ENCODE measurements at places on chromosomes 16 and 17.

DNA sequence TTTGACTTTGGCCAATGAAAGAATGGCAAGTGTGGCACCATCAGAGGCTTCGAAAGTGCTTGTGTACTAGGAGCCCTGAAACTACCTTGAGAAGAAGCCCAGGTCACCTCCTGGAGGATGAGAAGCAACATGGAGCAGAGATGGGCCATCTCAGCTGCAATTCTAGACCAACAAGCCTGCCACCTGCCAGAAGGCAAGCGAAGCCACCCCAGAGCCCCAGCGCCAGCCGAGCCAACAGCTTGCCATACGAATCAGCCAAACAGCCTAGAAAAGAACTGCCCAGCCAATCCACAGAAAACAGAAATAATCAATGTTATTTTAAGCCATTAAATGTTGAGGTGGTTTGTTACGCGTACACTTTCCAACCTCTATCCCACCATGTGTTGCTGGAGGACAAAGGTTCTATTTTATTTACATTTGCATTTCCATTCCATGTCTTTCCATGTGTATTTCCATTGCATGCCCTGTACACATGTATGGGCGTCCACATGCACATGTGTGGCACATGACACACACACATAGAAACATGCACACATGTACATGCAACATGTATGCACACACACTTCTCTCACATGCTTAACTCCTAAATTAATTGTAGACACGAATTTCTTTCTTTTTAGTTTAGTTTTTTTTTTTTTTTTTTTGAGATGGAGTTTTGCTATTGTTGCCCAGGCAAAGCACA is 144.3 kb upstream of the TNRC6C start:
- DNase-seq, result no peak

DNA sequence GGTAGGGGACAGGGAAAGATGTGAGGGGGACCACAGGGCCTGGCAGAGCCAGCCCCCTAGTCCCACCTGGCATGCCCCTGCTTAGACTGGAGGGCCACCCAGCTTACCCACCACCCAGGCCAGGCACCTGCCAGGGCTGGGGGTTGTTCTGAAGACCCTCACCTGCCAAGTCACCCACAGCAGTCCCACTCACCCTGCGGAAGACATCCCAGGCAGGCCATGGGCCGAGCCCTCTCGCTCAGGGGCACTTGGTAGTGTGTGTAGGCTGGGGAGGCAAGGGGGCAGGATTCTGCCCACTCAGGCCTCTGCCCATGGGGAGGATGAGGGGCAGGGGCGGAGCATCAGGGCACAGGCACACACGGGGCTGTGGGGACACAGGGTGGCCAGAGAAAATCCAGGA is 4.0 kb downstream of the PLCD3 start:
- no peak for DNase-seq

- DNase-seq, result no peak
Measured at GRCh38 chr17:29474297-29474696, 84.1 kb downstream of the TAOK1 start.

DNA sequence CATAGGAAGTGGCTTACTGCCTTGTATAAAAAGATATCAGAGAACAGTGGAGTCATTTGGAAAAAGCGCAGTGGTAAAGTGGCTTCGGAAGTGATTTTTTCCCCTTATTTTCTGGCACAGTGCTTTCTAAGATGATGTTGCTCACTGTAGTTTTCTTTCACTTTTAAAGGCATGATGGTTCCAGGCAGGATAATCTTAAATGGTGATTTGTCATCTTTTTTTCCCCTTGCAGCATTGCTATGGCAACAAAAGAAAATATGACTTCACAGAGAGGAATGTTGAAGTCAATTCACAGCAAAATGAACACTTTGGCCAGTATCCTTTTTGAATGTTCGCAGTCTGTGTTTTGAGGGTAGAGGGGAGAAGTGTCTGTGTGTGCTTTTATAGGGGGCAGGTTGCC is 42.5 kb downstream of the GOSR1 start:
- DNase-seq, result no peak

GRCh38 chr17:4072487-4073157 is 70.2 kb downstream of the ZZEF1 start:
- no peak for DNase-seq

- peak; percentile 44 for DNase-seq
Measured at GRCh38 chr17:38341035-38341721, 2.6 kb downstream of the GPR179 start.

DNA sequence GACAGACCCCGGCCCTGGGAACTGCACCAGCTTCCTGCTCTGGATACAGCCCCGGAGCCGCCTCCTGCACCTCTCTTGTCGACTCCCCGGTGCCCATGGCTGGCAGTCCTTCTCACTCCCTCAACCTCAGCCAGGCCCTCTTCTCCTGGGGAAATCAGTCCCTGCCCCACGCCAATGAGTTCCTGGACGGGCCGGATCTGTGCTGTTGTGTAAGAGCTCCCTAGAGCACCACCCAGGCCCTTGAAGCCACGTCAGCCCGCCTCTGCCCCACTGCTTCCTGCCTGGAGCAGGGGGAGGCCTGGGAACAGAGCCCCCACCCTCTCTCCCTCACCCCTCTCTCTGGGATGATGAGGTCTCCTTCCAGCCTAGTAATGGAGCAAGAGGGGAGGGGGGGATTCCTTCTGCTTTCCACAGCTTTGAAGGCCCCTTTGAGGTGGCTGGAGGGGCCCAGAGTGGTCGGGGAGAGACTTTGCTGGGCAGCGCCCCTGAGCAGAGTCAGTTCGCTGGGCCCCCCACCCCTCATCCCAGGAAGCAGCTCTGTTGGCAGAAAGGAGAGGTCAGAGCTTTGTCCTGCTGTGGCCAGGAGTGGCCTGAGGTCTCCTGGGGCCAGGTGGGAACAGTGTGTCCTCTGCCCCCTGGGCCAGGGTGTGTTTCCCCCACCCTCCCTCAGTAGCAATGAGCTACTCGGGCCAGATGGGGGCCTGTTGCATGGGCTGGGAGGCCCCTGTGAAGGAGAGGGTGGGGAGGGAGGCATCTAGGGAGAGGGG is 3.8 kb downstream of the PRR29 start:
- peak; percentile 28 for DNase-seq

DNA sequence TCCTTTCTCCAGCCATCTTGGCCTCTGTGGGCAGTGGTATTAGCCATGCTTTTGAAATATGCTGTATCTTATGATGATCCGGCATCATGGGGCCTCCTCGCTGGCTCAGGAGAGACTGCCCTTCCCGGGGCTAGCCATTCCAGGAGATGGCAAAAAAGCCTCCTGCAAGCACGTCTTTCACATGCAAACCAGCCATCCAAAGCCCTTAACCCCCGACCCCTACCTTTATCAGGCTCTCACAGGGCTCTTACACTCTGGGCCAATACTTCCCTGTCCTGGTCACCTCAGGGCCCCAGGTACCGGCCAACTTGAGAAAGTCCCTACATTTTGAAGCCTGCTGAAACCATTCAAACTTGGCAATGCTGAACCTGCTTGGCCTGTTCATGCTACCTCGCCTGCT is 36.4 kb downstream of the MYH13 start:
- no peak for DNase-seq

- DNase-seq, result no peak
Measured at GRCh38 chr17:4706121-4706520, 2.2 kb upstream of the PELP1 start.
